ENCODE measurements at places on chromosomes 11 and 22.

DNA sequence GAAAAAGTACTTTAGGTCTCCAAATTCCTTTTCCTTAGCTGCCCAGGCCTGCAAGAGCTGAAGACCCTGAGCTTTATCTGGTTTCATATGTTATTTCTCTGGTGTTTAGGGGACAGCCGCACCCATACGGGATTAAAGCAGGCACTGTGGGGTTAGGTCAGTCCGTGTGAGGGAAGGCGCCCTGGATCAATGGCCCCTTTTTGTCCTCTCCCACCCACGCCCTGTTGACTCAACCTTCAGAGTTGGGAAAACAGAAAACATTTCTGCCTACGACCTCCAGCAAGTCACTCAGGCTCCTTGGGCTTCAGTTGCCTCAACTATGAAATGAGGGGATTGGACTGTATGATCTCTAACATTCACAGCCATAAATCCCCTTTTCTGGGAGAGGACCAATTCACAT lies 55.2 kb upstream of the BARX2 start:
- peak; percentile 17 for DNase-seq

DNA sequence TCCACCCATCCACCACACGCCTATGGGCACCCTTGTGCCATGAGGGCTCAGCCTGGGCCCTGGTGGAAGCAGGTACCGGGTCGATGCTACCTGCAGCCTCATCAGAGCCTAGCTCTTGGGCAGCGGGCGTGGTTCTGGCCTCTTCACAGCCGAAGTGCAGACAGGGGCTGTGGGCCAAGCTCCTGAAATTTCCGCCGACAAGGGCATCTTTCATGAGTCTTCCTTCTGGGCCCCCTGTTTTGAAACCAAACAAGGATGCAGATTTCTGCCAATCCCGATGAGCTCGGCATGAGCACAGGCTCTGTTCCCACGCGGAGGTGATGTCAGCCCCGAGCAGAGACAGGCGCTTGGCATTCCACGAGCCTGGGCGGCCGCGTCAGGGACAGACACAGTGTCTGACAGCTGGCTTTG lies 22.6 kb upstream of the MGAT3 start:
- DNase-seq: no peak

- no peak for DNase-seq
Measured at GRCh38 chr11:56885854-56886253, 102.9 kb upstream of the OR5AK2 start.

DNA sequence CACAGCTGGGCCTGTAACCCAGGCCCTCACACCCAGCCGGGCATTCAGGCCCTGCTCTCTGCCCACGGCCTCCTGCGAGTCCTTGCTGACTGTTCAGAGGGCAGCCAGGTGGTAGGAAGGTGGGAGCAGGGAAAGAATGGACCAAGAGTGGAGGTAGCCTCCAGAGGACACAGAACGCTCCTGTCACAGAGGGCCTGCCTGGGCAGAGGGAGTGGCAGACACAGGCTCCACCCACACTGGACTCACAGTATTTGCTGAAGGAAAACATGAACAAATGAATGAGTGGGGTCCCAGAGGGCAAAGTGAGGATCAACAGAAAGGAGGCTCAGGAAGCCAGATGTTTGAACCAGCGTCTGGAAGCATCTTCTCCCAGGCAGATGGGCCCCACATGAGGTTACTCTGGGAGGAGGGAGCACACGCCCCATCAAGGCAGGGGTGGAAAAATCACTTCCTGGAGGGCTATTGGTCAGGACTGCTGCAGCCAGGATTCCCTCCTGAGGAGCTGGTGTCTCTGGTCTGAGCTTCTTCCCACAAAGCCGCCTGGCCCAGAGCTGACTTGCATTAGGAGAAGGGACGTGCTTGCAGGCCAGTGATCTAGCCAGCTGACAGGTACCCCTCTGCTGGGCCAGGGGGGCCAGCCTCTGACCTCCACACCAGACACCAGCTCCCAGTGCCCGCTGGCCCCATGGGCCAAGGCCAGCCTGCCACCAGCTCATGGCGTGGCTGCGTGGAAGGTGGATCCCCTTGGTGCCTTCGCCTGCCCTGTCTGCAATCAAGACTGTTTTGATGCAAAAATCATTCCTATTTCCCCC lies 84.0 kb downstream of the THAP12 start:
- DNase-seq: no peak

DNA sequence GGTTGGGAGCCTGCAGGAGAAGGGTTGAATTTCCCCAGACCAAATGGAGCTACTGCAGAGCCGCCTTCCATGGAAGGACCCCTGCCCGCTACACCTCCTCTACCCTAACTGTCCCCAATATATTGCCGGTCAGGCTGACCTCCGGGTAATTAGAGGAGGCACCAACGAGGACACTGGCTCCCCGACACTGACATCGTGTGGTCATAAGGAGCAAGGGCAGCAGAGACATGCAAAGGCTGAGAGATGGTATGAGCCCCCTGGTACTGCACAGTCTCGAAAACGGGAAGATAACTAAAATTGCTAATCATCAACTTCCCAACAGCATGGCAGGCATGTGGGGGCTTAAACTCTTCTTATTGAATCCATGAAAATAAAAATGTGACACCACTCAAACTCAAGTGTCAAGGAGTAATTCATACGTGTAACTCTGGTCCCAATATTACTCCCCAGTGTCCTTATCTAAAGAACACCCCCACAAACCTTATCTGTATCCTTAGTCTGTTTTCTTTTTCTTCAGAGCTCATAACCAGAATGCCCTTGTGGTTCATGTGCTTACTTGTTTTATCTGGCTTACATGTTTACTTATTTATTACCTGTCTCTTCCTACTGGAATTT lies 4.4 kb downstream of the CAVIN3 start:
- DNase-seq: peak; percentile 77
